T-cell (primary cell): ENCODE measurements at places on chromosomes 12 and 14.

DNA sequence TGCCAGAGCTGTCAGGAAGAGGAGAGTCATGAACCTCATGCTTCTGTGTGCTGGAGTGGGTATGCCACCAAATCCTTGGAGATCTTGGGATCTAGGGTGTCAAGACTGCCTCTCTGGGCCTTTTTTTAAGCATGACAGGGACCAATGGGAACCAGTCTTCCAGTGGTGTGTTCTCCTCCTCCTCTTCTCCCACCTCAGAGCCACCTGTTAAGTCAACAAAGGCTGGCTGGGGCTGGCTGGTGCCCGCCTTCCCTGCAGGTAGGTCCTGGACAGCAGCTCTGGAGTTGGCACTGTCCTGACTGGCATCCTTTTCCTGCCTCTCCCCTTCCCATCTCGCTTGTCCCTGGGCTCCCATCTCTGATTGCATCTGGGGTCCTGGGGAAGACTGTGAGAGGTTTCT, at the start of gene DCD:
Gene DCD (minus strand): TSS at position 101 of the 400 bp plus-strand sequence. CDS start 62 bp downstream, at position 39.
- DNase-seq: no peak

DNA sequence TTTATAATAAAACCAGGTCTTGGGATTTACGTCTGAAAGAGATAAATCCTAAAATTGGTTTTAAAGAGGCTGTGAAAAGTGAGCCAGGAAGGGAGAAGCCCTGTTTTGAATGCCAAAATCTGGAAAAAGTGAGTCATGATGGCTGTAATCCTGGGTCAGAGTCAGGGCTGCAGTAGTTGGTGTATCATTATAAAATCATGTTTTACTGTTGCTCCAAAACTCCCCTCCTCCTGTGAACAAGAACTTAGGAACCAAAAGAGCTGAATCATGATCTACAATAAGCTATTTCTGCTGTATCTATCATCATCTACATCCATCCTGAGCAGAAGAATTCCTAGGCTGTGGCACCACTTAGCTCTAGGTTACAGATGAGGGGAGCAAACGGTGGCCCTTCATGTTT, 79.3 kb downstream of the LMO3 start:
- DNase-seq: no peak

- DNase-seq: no peak
Observed at GRCh38 chr14:69375722-69376121, 22.4 kb downstream of the ERH start.

- DNase-seq: no peak
Observed at GRCh38 chr12:56987551-56988053, 18.7 kb downstream of the ZBTB39 start.

GRCh38 chr12:116939734-116940133, 29.0 kb downstream of the FBXW8 start:
- no peak for DNase-seq

DNA sequence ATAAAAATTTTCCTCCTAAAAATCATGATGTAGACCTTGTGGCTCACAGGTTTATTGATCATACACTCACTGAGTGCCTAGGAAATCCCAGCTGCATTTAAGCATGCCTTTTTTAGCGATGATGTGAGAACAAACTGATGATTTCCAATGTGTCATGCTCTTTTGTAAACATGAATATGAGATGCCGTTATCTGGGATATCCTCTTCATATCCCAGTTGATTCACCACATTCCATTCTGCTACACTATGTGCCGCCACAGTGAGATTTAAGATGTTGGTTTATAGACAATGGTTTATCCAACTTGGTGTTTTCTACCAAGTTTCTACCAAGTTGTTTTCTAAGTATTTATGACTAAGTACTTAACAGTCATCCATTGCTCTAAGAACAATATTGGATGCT, 5.2 kb downstream of the OR4E1 start:
- DNase-seq: no peak

DNA sequence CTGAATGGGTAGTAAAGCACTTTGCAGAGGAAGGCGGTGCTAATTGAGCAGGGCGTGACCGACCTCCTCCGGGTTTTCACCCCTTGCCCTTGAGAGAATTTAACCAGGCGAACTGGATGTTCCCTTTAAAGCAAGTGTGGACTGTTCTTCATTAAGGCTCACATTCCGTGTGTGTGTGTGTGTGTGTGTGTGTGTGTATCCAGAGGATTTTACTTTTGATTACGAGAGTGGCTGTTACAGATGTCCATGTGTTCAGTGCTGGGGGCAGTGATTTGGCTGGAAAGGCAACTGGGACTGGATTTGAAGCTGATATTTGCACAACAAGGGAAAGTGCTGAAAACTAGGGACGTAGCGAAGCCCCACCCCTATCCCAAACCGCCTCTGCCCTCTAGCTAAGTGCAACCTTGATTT, 2.2 kb downstream of the TMEM132C start:
- DNase-seq: no peak

DNA sequence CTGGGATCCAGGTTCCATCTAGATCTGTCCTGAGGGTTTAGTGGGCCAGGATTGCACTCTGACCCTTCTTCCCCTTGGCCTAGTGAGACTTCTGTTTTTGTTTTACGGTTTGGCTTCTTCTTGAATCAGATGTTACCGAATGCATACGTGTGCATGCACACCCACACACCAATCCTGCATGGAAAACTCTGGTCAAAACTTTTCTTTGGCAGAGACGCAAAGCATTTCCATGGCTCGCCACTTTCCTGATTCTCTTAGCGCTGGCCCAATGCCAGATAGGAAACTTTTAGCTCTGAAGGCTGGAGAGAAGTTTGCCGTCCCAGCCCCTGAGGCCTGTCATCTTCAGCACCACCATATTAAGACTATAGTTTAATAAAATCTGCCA, 67.4 kb upstream of the ACTN1 start:
- DNase-seq: no peak

- no peak for DNase-seq
Observed at GRCh38 chr12:4817880-4818279, 91.8 kb upstream of the KCNA1 start.
